ENCODE measurements at places on chromosomes 7 and 10.

- DNase-seq = no peak
These were observed 15.4 kb downstream of the LIMK1 start for GRCh38 chr7:74099031-74099430.

DNA sequence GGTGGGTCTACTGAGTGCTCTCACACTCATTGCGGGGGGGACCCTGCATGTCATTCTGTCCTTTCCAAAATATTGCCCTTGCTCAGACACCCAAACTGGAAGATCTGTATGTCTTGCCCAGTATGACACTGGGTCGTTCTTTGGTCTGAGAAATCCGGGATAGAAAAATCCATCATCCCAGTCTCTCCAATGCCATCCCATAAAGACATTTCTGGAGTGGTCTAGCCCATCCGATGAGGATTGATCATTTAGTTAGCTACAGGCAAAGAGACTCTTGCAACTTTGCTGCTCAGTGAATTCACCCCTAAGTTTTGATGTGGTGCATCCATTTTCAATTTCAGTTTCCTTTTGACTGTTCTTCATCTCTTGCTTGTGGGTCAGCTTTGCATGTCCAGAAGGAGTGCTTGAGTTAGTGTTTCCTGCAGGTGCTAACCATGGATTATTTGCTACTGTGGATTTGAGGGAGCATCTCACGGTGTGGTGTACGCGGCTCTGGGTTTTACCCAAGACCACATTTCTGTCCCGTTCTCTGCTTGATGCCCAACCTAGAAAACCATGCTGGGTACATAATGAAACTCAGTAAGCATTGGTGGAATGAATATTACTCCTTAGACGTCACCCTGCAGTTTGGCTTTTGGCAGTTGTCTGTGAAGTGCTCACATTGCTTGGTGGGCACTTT is 247.0 kb upstream of the MKI67 start:
- no peak for DNase-seq

DNA sequence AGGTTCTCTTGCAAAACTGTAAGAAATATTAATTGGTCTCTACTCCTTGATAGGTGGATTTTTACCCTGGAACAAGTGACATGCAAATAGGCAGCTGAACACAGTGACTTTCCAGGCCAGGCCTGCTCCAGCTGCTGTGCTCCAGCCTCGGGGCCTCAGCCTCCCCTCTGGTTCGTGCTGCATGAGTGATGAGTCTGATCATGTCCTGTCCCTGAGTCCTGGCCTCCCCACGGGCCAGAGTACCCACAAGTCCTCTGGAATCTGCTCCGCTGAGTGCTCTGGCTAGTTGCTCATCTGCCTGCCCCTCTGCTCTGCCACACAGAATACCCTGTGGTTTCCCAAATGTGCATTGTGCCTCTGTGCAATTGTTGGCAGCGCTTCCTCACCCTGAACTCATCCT is 80.1 kb upstream of the PDZD8 start:
- DNase-seq = no peak

GRCh38 chr7:77657427-77658224 is 38.6 kb upstream of the RSBN1L start:
- peak; percentile 79 for DNase-seq

DNA sequence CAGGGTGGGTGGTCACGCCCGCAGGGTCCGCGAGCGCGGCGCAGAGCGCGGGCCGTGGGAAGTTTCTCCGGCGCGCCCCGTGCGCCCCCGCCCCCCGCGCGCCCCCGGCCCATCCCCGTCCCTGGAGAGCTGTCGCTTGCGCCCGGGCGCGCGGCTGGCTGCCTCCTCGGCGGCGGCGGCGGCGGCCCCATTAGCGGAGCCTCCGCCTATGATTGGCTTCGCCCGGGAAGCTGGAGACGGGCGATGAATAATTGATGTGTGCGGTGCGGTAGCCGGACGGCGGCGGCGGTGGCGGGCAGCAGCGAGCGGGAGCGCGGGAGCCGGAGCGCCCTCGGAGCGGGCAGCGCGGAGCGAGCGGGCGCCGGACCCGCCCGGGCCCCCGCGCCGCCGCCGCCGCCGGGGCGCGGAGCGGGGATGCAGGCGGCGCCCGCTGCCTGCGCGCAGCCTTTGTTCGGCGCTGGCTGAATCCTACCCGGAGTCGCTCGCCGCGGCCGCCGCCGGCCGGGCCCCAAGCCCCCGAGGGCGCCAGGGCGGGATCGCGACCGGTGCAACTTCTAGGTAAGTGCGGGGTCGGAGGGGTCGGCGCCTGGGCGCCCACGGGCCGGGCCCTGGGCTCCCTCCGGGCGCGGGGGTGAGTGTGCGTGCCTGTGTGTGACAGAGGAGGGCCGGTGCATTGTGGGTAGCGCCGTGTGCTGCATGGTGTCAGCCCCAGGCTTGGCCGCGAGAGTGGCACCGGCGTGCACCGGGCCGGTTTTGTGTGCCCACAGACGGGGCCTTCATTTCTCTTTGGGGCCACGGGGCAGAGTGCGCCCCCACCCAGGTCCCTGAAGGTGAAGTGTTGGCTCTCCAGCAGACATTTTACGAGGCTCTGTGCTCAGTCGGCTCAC is 103.8 kb upstream of the PPIF start:
- DNase-seq = no peak

GRCh38 chr7:12692035-12692434 is 4.6 kb downstream of the ARL4A start:
- peak; percentile 1 for DNase-seq

DNA sequence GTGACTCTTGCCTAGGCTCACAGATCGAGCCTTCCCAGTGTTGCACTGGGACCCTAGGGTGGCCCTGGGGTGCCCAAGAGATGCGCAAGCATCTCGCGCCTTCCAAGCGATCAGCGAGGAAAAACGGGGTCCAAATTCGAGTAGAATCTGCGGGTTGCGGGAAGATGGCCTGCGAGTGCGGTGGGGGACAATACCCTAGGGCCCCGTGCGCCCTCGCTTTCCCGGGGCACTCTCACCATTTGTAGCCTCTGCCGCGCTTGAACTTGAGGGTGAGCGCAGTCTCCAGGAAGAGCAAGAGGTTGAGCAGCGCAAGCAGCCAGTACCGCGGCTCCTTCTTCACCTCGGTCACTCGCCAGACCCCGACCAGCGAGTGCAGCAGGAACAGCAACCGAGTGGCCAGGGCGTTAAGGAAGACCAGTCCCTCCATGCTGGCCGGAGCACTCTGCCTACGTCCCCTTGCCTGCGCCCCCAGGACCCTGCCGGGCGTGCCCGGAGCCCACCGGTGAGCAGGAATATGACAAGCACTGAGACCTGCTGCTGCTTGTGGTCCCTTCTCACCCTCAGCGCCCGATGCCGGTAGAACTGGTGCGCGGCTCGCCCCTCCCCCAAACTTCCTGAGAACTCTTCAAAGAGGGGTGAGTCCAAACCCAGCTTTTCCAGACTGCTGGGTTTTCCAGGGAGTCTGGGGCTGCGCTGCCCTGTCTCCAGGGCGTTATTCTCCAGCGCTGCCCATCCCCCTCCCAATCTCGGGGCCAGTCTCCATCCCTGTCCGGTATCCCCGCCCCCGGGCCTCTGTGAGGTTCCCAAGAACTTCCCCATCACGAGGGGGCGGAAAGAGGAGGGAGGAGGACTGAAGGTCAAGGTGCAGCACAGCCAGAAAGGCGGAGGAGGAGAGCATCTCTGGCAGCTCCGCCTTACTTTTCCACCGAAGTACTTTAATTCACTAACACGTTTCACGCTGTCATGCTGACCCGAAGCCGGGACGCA is at the start of gene TMEM26:
Gene TMEM26 (minus strand): TSS at position 727 of the 987 bp plus-strand sequence. CDS start 300 bp downstream, at position 427.
- peak; percentile 16 for DNase-seq

DNA sequence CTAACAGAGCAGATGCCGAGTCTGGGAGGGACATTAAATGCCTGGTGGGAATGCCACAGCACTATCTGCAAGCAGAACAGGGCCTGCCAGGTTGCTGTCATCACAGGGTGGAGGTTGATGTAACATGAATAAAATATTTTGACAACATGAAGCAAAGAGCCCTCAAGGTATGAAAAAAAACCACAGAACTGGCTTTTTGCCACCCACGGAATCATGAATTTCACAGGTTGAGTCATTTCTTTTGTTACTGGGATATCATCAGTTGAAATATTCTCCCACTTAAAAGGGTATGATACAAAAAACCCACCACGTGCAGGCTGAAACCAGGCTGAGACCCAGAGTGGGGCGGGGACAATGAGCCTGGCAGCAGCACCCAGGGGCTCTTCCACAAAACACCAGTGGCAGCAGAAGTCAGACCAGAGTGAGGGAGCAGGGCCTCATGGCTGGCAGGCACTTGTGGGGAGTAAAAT is 220.1 kb downstream of the TNS3 start:
- DNase-seq = no peak

- no peak for DNase-seq
These were observed 55.0 kb downstream of the HDAC9 start for GRCh38 chr7:18550574-18550973.

DNA sequence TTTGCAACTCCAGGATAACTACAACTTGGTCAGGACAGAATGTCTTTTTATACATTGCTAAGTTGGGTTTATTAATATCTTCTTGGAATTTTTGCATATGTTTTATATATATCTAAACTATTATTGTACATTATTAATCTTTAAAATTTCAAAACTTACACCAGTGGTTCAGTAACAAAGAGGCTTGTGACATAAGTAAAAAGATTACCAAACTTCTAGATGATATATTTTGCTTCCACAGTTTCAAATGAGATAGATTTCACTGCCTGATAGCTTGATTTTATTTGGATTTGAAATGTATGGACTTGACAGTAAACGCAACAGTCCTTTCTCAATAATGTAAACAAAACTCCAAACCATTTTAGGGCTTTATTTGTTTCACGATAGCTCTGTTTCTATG is 701.2 kb upstream of the IGFBP3 start:
- DNase-seq = no peak

GRCh38 chr7:80263333-80263732 is 128.7 kb downstream of the GNAI1 start:
- no peak for DNase-seq

DNA sequence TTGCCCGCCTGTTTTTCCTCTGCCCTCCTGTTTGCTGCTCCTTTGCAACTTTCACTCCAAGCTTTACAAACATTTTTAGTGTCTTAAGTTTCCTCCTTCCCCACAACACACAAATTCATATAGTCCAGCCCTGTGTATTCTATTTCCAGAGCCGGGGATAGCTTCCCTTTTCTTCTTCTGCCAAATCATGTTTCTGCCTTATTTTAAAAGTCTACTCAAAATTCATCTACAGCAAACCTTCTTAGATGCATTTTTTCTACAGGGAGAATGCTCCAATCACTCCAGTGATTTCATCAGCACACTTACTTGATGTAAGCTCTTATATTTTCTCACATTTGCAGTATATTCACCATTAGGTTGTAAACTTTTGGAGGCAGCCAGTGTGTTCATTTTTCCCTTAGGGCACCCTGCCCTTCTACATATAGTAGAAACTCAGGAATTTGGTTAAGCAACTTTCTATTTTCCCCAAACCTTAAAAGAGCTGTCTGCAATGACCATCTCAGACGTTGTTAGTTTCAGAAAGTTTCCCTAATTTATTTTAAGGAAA is 12.4 kb upstream of the ACTA2 start:
- DNase-seq = peak; percentile 18

- DNase-seq = no peak
These were observed 37.9 kb downstream of the PPP2R2D start for GRCh38 chr10:131938681-131939080.

All from inflammatory macrophage (primary cell).